ENCODE measurements at places on chromosomes 3 and 15.

GRCh38 chr3:43071313-43071893 lies 34.5 kb downstream of the POMGNT2 start:
- DNase-seq, result no peak

DNA sequence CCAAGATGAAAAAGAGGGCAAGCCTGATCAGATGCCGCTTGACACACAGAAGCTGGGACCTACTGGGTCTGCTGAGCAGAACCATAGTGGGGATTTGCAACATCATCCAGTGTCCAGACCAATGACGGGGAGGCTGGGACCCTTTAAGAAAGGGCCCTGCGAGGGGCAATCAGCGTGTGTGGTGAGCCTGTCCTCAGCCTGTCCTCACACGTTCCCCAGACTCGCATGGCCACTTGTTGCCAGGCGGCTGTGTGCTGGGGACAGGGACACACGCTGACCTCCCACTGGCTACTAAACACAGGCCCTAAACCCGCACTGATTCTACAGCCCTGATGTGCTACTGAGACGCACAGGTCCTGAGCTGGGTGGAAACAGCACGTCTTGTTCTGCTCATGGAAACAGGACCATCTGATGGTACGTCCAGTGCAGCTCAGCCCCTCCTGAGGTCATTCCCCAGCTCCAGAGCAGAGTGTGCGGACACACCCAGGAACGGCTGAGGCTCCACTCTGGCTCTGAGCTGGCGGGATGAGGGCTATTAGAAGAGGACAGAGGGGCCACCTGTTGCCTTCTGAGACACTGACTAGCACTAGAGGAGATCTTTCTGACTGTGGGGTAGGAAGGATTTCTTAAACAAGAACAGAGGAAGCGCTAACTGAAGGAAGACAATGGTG lies 24.4 kb downstream of the PCSK6 start:
- DNase-seq, result no peak

DNA sequence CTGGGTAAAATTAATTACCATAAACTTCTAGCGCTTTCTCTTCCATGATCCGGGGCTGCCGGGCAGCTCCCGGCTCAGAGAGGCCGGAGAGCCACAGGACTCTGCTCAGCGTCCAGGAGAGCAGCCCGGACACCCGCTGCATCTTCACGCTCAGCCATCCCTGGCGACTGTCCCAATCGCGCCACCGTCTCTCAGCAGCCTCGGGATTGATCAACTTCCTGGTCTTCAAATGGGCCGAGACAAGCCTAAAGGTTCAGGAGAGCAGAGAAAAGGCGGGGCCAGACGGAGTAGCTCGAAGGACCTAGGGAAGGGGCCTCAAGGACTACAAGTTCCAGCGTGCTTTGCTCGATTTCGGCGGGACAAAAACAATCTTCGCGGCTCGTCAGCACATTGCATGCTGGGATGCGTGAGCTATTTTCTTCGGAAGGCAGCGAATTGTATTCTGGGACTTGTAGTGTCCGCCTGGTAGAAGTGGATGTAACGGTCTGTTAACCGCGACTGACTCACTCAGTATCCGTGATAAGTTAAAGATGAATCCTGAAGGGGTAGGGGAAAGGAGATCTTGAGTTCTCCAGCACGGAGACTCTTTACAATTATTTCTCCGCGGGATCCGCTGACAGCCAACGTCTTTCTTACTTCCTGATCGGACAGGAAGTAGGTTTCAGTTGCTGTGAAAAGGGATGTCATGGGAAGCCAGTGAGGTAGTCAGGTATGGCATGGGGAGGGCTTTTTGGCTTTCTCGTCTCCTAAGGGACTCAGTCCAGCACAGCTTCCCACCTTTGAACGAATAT lies at the start of gene CIAO2A:
Gene CIAO2A, minus strand, starts transcription at position 212 of the 791 bp plus-strand sequence. Its CDS starts 70 bp downstream, at position 142.
- DNase-seq, result peak; percentile 96

- DNase-seq, result no peak
These were observed 15.2 kb downstream of the PLA2G4B start for GRCh38 chr15:41853831-41854230.

DNA sequence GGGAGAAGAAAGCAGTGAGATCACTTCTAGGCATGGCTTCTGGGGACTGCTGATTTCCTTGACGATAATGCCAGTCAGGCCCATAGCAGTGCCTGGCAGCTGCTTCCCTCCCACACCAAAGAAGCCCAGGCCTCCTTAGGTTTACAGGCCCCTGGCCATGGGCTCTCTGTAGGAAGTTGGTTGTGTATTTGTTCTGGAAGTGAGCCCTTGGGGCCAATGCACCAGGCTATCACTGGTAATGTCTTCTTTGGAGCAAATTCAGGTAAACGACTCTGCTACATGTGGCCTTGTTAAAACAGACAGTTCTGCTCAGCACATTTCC lies 89.3 kb downstream of the CCNL1 start:
- DNase-seq, result no peak

- no peak for DNase-seq
These were observed 60.0 kb downstream of the AKAP13 start for GRCh38 chr15:85440451-85440850.

GRCh38 chr3:171358181-171358880 lies 101.9 kb downstream of the TNIK start:
- no peak for DNase-seq

DNA sequence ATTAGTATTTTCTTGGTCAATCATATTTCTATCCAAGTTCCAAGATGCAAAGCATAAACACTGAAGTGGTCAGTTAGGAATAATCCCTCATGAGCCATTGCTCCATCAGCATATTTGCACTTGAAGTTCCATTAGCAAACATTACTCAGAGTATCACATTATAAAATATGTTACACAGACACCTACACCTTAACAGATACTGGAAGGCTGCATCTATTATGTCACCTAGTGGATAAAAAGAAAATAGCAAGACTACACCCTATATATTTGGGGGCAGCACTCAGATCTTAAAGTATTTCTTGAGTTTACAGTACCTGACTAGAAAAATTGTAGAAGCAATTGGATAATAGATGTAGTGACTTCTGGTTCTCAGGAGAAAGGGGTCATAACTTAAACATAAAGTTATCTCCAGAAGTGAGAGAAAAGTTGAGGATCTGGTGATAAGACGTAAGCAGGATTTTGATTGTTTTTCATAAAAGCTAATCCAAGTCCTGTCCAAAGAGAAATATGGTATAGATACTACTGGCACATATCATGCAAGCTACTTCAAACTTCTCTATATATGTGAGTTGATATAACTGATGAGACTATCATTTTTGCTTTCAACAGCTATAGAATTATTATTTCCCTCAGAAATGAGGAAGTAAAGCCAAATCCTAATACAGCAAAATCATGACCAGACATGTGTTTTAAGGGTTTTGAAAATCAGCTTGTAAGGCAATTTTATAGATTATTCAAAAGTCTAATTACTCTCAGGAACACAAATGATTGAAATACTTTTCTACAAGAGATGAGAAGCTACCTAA lies 422.2 kb downstream of the GBE1 start:
- DNase-seq, result no peak

- DNase-seq, result no peak
These were observed at the start of gene SQOR for GRCh38 chr15:45634432-45635190. Gene SQOR, plus strand, starts transcription at chr15:45635029. Its CDS starts 23,895 bp downstream, at chr15:45658924.

DNA sequence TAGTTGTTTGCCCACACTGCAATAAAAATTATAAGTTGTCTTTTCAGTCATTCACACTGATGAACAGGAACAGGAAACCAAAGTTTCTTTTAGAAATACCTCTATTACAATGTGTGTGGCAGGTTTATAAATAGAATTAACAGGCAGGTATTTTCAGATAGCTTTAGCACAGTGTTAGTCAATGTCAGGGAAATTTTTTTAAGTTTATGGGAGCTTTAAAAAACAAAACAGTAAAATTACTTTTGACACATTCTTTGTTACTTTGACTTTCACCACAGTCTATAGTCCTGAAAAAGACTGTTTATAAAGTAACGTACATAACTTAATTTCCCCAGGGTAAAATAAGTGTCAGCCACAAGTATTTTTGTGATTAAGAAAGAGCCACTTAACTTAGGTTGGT lies 38.1 kb downstream of the SERPINI1 start:
- DNase-seq, result no peak

- DNase-seq, result no peak
These were observed 1278.0 kb upstream of the GBE1 start for GRCh38 chr3:83039422-83039821.

GRCh38 chr3:104849070-104849469 lies 517.6 kb upstream of the ALCAM start:
- no peak for DNase-seq

- DNase-seq, result no peak
These were observed 245.7 kb downstream of the ZIC1 start for GRCh38 chr3:147654827-147655226.
